ENCODE measurements at places on chromosomes 4 and X. TPM values are rescaled to one million over a fixed set of nuclear protein-coding genes. Genes with fewer than 3 reads are reported as not detected.

DNA sequence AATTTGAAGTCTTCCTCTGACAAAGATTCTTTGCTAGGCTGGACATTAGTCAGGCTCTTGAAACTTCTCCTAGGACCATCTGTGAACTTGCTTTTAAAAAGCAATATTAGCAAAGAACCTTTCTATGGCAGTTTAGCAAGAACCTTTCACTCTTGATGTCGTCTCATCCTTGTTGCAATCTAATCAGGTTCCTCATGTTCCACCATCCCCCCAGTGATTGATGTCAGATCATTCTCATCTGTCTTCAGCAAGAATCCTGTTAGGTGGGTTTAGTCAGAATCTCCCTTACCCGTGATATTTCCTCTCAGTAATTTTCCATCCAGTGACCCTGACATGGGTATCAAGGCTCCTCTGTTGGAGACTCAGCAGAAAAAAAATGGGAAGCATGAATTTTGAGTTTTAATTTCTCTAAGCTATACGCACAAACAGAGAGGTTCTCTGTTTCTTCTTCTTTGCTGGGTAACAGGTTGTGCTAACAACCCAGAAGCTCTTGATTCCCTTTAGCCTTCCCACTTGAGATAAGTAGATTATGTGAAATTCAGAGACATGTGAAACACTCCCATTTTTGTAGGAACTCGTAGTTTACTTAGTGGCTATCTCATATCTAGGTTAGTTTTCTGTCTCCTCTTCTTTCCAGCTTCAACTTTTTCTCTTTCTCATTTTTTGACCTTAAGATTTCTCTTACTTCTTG is 507.4 kb downstream of the C4orf33 start:
- DNase-seq = no peak

DNA sequence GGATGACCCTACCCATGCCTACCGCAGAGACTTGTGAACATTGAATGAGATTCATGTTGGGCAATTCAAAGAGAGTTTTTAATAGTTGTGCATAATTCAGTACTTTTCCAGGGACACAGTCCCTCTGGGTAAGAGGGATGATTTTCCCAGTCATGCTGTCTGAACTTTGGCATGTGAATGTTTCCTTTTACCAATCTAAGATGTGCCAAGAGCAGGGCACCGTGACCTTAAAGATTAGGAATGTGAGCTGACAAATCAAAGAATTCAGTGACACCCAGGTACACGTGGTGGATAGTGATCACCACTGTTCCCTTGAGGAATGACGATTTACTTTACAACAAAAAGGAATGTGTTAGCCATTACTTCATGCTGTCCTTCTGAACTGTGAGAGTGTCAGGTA is 515.6 kb downstream of the PPARGC1A start:
- no peak for DNase-seq

- no peak for DNase-seq
Measured at GRCh38 chr4:31124008-31124585, 403.9 kb downstream of the PCDH7 start.

GRCh38 chrX:118373538-118373937 is 27.6 kb downstream of the WDR44 start:
- DNase-seq = no peak

DNA sequence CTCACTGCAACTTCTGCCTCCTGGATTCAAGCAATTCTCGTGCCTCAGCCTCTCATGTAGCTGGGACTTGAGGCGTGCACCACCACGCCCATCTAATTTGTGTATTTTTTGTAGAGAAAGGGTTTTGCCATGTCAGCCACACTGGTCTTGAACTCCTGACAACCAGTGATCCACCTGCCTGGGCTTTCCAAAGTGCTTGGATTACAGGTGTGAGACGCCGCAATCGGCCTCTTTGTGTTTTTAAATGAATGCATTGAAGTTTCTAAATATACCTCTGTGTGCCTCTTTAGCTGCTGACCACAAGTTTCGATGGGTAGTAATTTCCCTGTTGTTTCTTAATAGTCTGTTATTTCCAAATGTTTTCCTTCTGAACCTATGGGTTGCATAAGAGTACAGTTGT is 765.3 kb upstream of the GRIA3 start:
- DNase-seq = no peak

GRCh38 chrX:27863809-27864208 is 56.0 kb downstream of the MAGEB10 start:
- no peak for DNase-seq

GRCh38 chrX:124476562-124476961 is 130.2 kb downstream of the SH2D1A start:
- DNase-seq = no peak

GRCh38 chr4:83075311-83076095 is 39.0 kb downstream of the PLAC8 start:
- peak; percentile 75 for DNase-seq

DNA sequence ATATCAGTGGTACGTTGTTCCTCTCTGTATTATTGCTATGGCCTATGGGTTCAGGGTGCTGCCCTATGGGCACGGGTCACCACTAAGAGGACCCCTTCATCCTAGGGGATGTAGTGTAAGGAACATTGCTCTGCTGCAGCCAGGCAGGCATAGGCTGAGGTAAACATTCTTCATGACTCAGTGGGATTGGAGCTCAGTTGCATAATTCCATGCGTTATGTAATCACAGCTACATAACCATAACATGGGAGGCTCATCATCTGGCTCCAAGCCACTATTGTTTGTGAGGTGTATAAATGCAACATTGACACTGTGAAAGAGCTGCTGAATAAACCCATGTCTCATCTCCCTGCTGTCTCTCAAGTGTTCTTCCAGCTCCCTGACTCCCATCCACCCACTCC is 375.2 kb downstream of the MAGEE1 start:
- peak; percentile 1 for DNase-seq

DNA sequence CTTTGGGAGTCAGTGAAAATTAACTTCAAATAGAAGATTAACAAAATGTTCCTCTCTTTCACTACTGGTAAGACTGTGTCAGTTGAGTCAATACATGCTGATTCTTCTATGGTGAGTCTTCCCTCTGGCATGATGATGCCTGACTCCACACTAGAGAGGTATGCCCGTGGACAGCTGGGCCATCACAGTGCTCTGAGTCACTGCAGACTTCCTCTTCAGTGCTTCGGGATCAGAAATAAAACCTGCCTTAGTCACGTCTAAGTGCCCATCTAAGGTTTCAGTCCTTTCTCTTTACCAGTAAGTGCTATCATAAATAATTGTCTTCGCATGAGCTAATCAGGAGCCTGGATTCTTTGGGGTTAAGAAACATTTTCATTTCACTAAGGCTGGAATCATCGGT is 1.6 kb upstream of the ASB5 start:
- DNase-seq = peak; percentile 96

Gene TASL
- not detected for total RNA-seq

Data from RPMI7951 (cell line).